ENCODE measurements at places on chromosomes 3 and 15. TPM values are rescaled to one million over a fixed set of nuclear protein-coding genes. Genes with fewer than 3 reads are reported as not detected.

The CCDC9B gene
- total RNA-seq = 3.0 TPM

The EFCC1 gene
- total RNA-seq = 0.89 TPM

The SYNPR gene
- 83.5 TPM for total RNA-seq

The UTS2B gene
- total RNA-seq = 18.5 TPM

The HACL1 gene
- total RNA-seq = 29.4 TPM

The GPR27 gene
- 10.8 TPM for total RNA-seq

The POU1F1 gene
- not detected for total RNA-seq

The CAV3 gene
- 0.30 TPM for total RNA-seq

DNA sequence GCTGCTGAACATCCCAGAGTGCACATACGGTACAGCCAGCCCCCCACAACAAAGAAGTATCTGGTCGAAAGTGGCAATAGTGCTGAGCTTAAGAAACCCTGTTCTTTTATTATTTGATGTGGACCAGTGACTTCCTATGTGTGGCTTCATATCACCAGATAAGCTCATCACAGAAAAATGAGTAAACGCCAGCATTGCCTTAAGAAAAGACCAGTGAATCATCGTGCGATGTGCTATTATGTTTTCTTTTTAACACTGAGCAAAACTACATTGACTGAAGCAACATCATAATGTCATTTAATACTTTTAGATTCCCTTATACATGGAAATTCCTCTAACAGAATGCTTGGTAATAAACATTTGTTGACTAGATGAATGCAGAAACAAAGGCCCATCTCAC lies 45.2 kb upstream of the ARRDC4 start:
- no peak for DNase-seq

GRCh38 chr15:44471885-44472455 lies 44.5 kb downstream of the CTDSPL2 start:
- no peak for DNase-seq

DNA sequence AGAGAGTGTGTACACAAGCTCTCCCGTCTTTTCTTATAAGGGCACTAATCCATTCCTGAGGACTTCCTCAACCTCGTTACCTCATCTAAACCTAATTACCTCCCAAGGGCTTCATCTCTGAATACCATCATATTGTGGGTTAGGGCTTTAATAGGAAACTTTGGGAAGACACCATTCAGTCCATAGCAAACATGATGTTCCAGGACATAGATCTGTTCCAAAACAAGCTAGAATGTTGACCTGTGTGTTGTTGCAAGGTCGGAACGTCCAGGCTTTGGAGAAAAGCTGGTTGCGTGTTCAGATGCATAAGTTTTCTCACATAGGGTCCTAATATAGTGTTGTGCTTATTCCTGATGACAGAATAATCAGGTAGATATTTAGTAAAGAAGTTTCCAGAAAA lies 9.7 kb upstream of the TMEM87A start:
- no peak for DNase-seq

- DNase-seq = no peak
Measured at GRCh38 chr15:55770806-55771205, 27.9 kb upstream of the PRTG start.

- no peak for DNase-seq
Measured at GRCh38 chr3:194221336-194221735, 85.4 kb downstream of the HES1 start.

GRCh38 chr3:64143409-64144130 lies 81.7 kb downstream of the PRICKLE2 start:
- no peak for DNase-seq

DNA sequence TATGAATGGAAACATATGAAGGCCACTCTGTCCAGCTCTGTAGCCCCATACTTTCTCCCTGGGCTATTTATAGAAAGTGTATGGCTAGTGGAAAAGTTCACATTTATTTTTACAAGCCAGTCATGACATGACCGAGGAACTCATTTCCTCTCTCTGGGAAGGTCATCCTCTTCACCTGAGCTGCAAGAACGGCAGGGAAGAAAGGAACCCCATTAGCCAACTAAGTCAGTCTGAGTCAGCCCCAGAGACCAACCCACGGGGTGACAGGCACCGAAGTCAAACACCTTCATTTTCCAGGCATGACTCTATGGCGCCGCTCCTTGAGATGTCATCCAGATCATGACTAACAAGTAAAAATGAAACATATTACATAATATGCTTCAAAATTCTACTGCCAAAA lies 4.8 kb downstream of the PAQR9 start:
- no peak for DNase-seq

DNA sequence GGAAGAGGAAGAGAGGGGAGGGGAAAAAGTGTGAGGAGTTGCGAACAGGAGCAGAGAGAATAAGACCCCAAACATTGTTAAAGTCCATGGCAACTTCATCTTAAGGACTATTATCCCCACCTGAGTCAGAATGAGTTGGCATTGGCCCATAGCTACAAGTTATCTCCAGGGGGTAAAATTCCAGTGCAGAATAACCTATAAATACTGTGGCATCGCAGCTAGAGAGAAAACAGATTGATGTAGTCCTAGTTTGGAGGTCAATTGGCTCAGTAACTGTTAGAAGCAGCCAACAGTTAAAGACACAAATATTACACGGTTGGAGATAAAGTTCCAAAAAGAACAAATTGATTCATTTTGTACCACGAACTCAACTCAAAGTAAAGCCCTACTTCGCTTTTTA lies 313.9 kb upstream of the CCDC54 start:
- DNase-seq = no peak

DNA sequence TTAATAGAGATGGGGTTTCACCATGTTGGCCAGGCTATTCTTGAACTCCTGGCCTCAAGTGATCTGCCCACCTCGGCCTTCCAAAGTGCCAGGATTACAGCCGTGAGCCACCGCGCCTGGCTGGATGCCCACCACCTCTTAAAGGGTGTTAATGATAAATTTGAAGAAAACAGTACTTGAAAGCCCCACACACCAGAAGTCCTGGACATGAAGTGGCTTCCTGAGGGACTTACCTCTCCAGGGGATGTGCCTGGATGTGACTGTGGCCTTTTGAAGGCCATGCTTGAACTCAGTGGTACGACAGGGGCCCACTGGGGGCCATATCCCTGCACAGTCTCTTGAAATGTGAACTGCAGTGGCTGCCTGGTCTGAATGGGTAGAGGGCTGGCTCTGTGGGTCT lies 18.2 kb downstream of the IRAK2 start:
- DNase-seq = no peak

GRCh38 chr3:127730666-127731295 lies 58.0 kb downstream of the ABTB1 start:
- no peak for DNase-seq

DNA sequence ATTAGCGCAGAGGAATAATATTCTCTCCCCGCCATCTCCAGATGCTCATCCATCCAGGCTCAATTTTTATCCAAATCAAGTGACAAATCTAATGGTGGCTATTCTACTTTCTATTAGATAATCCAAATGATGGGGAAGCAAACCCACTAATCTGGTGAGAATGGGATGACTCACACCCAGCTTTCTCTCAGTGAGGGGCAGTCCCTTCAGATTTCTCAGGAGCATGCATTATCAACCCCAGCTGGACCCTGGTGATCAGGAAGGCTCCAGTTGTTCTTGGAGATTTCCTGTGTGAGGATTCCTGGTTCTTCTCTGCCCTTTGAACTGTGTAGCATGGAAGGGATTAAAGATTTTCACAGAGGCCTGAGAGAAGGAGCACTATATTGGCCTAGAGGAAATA lies 358.0 kb downstream of the WDR72 start:
- DNase-seq = no peak

- DNase-seq = no peak
Measured at GRCh38 chr15:55782901-55783300, 39.9 kb upstream of the PRTG start.

Data from spinal cord (tissue), 10 donors.